ENCODE measurements at places on chromosomes 12 and 14.

DNA sequence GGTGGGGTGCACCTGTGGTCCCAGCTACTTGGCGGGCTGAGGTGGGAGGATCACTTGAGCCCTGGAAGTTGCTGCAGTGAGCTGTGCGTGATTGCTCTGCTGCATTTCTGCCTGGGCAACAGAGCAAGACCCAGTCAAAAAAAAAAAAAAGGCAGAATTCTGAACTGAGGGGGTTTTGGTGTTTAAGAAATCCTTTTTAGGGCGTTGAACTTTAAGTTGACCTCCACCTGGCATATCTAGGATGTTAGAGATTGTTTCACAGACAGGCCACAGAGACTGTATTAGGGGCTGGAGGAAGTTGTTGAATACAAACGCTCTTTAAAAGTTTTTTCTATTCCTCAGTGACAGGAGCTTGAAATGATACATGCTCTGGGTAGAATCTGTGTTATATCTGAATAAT lies 60.5 kb downstream of the FBXW8 start:
- no peak for DNase-seq

DNA sequence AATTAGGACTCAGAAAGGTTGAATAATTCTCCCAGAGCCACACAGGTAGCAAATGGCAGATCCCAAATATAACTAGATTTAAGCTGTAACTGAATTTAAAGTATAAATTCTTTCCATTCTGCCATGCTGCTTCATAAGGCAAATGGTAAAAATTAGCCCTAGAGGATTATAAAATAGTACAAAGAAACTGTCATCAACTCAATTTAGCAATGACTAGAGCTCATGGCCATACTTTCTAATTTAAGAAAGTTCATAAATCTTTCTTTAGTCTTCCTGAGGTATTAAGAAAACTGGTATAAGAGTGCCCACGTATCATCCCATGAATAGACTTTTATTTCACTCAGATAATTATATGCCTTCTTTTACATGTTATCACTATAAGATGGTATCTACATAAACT lies 34.8 kb downstream of the MED13L start:
- DNase-seq, result no peak

DNA sequence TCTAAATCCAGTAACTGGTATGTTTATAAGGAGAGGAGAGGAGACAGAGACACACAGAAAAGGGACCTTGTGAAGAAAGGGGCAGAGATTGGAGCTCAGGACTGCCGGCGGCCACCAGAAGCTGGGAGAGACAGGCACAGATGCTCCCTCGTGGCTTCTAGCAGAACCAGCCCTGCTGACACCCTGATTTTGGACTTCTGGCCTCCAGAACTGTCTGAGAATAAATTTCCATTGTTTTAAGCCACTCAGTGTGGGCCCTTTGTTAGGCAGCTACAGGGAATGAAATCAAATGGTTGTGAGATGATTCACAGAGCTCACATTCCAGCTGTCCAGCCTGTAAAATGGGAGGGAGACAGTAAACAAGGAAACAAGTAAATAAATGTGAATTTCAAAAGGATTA lies 47.6 kb downstream of the TMEM132C start:
- DNase-seq, result no peak

DNA sequence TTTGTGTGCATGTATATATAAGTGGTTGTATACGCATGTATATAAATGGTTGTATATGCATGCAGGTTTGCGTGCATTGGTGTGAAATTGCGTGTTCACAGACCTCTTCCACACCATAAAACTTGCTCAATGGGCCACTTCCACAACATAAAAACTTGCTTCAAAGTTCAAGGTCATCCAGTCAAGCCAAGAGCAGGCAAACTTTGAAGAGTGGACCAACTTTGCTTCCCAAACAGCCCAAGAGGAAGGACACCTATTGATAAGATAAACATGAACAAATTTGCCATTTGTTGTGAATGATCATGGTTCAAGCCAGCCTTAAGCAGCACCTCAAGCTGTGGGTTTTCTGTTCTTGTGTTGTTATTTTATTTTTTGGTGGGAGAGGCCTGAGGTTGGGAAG lies 25.2 kb upstream of the PPP1CC start:
- no peak for DNase-seq

GRCh38 chr12:93763746-93764147 lies 86.6 kb downstream of the CRADD start:
- no peak for DNase-seq

DNA sequence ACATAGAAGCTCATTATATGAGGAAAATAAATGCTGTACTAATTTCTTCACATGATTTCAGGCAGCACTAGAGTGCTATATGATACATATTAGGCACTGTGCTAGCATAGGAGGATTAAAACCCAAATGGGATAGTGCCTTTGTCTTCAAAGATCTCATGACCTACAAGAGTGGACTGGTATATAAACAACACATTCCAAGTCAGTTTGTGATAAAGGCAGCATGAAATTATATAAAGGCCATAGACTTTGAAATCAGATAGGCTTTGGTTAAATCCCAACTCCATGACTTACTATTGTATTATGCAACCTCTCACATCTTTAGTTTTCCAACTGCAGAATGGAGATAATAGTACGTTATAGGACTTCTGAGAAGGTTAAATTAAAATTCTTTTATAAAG lies 179.7 kb downstream of the RAD51B start:
- DNase-seq, result no peak

DNA sequence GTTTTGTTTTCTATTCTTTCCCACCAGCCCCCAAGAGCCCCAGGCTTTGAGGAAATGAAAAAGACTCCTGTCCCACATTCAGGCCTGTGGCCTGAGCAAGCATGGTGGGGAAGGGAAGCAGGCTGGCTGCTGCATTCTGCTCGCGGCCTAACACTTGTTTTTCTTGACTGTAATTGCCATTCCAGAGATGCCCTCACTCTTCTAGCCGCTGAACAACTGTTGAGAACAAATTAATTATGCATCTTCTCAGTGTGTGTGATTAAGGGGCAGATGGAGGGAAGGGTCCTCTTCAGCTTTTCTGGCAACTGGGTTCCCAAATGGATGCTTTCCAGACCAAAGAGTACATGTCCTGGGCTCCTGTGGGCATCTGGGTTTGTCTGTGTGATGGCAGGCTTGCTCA lies 43.3 kb downstream of the ADCK1 start:
- DNase-seq, result no peak

DNA sequence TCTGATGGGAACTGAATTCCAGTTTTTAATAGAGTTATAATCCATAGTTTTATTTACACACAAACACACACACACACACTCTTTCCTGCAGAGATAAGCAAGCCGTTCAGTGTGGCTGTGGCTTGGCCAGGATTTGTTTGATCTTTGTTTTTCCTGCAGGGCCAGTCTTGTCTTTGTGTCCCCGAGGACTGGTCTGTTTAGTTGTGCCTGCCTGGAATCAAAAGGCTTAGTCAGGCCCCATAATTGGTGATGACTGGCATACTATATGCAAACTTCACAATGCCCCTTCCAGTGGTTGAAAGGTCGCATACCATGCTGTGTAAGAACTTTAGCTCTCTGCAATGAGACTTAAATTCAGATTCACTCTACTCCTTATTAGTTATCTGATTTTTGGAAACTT lies 26.0 kb downstream of the WBP11 start:
- DNase-seq, result no peak

GRCh38 chr14:81480741-81481140 lies 52.9 kb downstream of the SEL1L start:
- DNase-seq, result no peak

DNA sequence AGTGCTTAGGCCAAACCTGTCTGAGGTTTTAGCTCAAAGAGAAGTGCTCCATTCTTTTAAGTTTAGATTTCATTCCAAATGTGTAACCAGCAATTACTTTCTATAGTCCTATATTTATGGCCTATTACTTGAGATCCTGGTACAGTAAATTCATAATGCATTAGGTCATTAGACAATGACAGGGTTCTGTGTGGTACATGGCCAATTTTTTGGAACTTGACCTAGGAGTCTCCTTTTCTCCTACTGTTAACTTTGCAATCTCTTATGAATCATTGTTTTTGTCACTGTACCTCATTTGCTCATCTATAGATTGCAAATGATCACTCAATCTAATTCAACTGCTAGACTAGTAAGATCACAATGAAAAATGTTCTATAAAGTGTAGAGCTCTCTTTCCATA lies 136.7 kb downstream of the PDE3A start:
- no peak for DNase-seq

DNA sequence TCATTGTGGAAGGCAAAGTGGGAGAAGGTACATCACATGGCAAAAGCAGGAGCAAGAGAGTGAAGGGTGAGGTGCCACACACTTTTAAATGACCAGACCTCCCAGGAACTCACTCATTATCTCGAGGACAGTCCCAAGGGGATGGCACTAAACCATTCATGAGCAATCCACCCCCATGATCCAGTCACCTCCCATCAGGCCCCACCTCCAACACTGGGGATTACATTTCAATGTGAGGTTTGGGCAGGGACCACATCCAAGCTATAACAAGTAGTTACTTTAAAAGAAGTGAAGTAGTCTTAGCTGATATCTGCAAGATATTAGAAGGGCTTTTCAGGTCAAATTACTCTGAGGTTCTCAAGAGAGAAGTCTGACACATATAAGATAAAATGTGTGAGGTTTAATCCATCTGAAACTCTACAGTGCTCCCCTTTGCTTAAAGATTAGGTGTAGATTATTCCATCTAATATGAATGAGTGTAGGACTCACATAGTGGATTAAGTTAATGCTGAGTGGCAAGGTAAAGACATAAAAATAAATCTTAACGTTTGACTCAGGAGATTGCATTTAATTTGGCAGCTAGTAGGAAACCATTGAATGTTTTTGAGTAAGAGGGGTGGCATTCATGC lies 130.8 kb downstream of the TMX1 start:
- DNase-seq, result no peak

- no peak for DNase-seq
Observed at GRCh38 chr12:79997096-79997791, 62.3 kb upstream of the PPP1R12A start.

DNA sequence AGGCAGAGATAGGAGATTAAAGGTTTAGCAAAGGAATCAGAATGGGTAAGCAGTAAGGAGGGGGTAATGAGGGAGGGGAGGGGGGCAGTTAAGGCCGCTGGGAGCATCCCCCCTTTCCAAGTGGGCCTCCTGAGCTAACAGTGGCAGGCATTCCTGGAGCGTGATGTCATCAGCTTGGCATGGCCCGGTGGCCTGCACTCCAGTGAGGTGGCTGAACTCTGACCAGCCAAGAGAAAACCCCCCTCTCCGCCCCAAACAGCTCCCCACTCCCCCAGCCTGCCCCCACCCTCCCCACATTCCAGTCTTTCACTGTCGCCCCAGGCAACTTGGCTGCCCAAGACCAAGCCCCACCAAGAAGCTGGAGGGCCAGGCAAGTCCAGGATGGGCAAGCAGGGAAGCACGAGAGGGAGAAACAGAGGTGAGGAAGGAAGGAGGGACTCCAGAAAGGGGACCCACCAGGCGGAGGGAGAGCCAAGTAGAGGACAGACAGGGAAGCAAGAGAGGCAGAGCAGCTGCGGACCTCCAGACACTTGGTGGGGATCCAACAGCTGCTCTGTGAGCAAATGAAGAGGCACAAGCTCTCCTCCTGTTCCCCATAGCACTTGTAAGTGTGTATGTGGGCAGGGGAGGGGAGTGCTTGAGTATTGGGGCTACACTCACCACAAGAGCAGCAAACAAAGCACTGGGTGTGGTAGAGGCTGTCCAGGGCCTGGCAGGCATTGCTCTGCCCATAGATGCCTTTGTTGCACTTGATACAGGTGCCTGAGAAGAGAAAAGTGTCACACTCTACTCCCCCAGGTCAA lies 4.5 kb downstream of the AJUBA start:
- no peak for DNase-seq

DNA sequence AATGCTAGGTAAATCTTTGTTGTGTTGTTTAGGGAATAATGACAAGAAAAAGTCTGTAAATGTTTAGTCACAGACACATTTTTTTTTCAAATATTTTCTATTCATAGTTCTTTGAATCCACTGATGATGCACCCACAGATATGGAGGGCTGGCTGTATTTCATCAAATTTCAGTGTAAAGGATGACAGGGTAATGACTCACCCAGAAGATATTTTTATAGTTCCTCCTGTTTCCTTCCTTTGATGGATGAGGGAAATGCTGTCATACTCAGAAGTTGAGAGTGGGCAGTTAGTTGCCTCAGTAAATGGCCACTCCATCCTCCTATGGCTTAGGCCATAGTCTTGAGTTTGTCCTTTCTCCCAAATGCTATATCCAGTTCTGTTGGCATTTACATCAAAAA lies 76.9 kb upstream of the REP15 start:
- DNase-seq, result no peak

- DNase-seq, result no peak
Observed at GRCh38 chr14:95320078-95320895, 579 bp upstream of the CLMN start.

DNA sequence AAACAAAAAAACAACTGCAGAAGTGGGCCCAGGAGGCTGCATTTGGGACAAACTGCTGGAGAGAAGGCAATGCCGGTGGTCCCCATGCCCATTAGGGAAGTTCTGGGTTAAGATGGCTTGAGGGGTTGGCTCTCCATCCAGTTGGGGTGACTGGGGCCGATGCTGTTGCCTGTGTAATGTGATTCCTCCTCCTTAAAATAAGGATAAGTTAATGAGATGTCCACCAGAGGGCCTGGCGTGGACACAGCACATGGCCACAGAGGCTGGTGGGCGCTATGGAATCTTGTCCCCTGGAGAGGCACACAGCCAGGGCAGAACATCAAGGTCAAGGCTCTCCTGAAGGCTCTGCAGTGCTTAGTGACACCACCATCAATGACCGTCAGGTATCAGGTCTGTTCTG lies 1.0 kb upstream of the TESC start:
- DNase-seq, result no peak

DNA sequence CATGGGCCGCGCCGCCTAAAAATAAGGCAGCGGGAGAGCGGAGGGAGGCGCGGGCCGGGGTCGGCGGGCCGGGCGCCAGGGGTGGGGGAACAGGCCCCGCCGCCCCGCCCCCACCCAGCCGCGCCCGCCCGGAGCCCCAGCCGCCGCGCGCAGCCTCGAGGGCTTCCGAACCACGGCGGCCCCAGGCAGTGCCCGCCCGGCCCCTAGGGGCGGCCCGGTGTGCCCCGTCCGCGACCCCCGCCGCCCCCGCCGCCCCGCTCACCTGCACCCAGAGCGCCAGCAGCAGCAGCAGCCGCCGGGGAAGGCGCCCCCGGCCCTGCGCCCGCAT lies 519 bp downstream of the JAG2 start:
- DNase-seq, result no peak

All from stimulated activated effector memory CD8-positive, alpha-beta T cell treated with anti-CD3 and anti-CD28 coated beads, Interleukin-12 subunit alpha, Interleukin-12 subunit beta, amount 100 ng/mL, for 72 hours (primary cell).